Bronchial smooth muscle cell (primary cell): ENCODE measurements at places on chromosomes 5 and 9. TPM values are rescaled to one million over a fixed set of nuclear protein-coding genes. Genes with fewer than 3 reads are reported as not detected.

FLT4 gene
- total RNA-seq, result 0.09 and 0.16 TPM in 2 replicates

PCDHGB3 gene
- 5.1 and 5.4 TPM in 2 replicates for total RNA-seq

REEP2 gene
- total RNA-seq, result 9.8 and 16.4 TPM in 2 replicates

PPIC gene
- total RNA-seq, result 71.5 and 84.0 TPM in 2 replicates

CHSY3 gene
- 0.77 and 1.3 TPM in 2 replicates for total RNA-seq

FIBCD1 gene
- 6.7 and 9.3 TPM in 2 replicates for total RNA-seq

PCDHA2 gene
- under 0.01 TPM in 1 of 2 replicates, not detected in the other for total RNA-seq

MARVELD2 gene
- 0.16 and 0.26 TPM in 2 replicates for total RNA-seq

NMRK1 gene
- 9.8 and 20.3 TPM in 2 replicates for total RNA-seq

TLX3 gene
- total RNA-seq, result not detected in 2 replicates

FOXI1 gene
- total RNA-seq, result not detected in 2 replicates

PCDHB6 gene
- 0.16 and 0.17 TPM in 2 replicates for total RNA-seq

MYOT gene
- not detected in 2 replicates for total RNA-seq

SPOCK1 gene
- total RNA-seq, result 53.9 and 76.2 TPM in 2 replicates

EIF4EBP3 gene
- total RNA-seq, result 1.3 and 1.7 TPM in 2 replicates

TUSC1 gene
- total RNA-seq, result 3.5 and 3.8 TPM in 2 replicates

TRIM23 gene
- total RNA-seq, result 32.8 and 44.9 TPM in 2 replicates

KIAA0825 gene
- total RNA-seq, result 2.7 and 5.2 TPM in 2 replicates

GABRA6 gene
- total RNA-seq, result not detected in 2 replicates

DOCK8 gene
- total RNA-seq, result 0.32 and 1.9 TPM in 2 replicates
